ENCODE measurements at places on chromosomes 11 and 22.
A peak's percentile ranks its signal among the peaks of the same experiment; 100 is the strongest.

DNA sequence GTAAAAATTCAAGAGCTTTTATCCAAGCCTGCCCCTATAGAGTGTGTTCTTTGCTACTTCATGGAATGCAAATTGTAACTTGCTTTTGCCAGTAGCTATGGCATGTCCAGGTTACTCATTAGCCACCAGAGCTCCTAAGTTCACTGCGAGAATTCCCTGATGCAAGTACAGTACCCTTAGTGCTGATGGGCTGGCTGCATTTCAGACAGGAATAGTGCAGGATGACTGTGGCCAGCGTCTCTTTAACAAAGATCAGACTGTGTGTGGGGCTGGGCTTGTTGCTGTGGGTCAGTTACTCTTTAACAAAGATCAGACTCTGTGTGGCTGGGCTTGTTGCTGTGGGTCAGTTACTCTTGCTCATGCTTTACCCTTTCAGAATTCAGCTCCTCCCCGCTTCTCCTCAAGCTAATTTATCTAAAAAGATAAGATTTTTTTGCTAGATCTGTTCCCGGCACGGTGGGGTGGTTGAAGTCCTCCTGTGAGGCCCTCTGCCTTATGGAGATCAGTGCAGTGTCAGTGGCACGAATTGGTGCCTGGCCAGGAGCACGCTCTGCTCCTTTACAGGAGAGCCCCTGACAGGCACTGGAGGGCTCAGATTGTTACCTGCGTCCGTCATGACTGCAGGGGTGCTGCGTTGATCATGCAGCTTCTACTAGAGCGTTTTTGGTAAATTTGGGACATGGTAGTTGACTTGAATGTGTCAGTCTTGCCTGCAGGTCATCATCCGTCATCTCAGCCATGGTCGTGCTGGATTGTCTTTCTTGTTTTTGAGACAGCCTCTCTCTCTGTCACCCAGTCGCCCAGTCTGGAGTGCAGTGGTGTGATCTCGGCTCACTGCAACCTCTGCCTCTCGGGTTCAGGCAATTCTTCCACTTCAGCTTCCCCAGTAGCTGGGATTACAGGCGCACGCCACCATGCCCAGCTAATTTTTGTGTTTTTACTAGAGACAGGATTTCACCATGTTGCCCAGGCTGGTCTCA lies 27.0 kb downstream of the AP2A2 start:
- no peak for DNase-seq

GRCh38 chr11:64344787-64345186 lies 4.8 kb downstream of the CCDC88B start:
- DNase-seq: no peak

- no peak for DNase-seq
Observed at GRCh38 chr11:127074151-127074761, 73.7 kb upstream of the KIRREL3 start.

- DNase-seq: no peak
Observed at GRCh38 chr11:20489948-20490347, 102.4 kb downstream of the PRMT3 start.

GRCh38 chr11:65432686-65433582 lies 10.3 kb downstream of the NEAT1 start:
- peak; percentile 41 for DNase-seq

DNA sequence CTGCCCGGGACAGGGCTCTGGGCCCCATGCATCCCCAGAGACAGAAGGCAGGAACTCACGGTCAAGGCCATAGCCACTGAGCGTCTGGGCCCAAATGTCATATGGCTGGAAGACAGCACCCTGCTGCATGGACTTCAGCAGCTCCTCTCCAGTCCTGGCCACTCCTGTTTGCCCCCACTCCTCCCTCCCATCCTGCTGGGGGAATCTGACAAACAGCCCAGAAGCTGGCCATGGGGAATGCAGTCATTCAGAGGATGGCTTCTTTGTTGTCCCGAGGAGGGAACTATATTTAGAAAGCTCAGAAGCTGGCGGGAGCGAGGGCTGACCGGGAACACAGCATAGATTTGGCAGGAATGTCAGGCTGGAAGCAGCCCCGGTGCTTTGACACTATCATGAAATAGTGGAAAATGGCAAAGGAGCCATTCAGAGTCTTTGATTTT lies 35.0 kb downstream of the DKK3 start:
- DNase-seq: no peak

GRCh38 chr11:86800960-86801272 lies 574 bp downstream of the PRSS23 start:
- DNase-seq: no peak

DNA sequence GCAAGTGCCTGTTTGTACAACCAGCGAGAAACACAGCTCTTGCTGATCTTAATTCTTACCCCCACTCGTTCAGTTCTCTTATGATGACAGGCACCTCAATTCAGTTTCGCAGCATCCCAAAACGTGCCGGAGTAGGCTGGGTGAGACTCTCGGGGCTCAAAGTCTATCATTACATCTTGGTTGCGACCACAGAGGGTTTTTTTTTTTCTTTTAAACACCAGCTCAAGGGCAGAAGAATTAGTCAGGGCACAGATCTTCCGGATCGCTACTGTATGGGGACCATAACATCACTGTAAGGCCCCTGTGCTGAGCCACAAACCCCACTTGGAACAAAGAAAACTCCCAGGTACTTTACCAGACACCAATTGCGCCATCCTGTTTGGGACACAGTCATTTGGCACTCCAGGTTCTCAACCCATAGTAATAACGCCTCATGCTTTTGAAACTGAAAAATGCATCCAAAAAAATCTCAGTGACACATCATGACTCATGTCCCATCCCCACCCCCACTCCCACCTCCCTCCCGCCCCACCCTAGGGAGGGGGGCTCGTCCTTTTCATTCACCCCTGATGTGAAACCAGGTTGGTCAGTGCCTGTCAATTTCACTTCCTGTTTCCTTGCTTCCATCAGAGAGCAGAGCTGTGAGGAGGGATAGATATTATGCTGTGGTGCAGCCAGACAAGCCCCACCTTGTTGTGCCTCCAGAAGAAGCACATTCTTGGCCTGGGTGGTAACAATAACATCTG lies 41.0 kb upstream of the CD5 start:
- no peak for DNase-seq

GRCh38 chr22:22576244-22576988 lies 17.4 kb upstream of the PRAME start:
- peak; percentile 19 for DNase-seq

GRCh38 chr11:17864478-17864941 lies 129.9 kb downstream of the KCNC1 start:
- DNase-seq: no peak

- DNase-seq: no peak
Observed at GRCh38 chr11:16979703-16980622, 34.3 kb downstream of the PLEKHA7 start.

GRCh38 chr11:92311616-92312449 lies 87.2 kb downstream of the FAT3 start:
- DNase-seq: no peak

GRCh38 chr11:102109896-102110760 lies at the start of gene YAP1:
Gene YAP1 (plus strand): TSS chr11:102110447. CDS start chr11:102110849, 402 bp downstream.
- DNase-seq: peak; percentile 56

DNA sequence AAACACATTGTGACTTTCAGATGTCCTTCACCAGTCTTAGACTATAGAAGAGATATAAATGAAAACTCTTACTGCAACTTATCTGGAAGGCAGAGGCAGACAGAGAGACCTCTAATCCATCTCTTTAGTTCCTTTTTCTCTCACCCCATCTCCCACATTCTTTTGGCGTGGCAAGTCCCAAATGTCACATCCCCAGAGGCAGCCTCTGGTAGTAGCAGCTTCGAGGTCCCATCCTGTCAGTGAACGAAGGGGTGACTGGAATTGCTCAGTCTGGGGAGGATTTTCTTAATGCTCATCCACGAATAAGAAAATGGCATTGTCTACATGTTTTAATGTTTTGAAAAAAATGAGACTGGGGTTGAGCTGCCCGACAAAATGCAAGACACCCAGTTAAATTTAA lies 201.4 kb downstream of the GRIA4 start:
- DNase-seq: no peak

GRCh38 chr11:103920933-103921332 lies 115.5 kb upstream of the DDI1 start:
- no peak for DNase-seq

DNA sequence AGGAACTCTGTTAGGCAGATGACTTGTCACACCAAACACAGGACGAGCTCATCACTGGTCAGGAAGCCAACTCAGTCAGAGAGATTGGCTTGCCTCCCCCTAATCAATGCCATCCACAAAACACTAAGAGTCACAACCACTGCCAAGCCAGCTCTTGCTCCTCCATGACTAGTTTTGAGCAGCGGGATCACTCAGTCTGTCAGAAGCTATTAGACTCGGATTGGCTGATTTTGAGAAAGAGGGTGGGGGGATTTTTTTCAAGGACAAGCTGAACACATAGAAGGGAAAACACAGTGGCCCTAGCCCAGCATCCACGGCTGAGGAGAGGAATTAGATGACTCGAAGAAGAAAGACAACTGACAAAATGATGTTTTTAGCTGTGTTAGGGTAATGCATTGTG lies 55.9 kb downstream of the SEZ6L start:
- DNase-seq: no peak

DNA sequence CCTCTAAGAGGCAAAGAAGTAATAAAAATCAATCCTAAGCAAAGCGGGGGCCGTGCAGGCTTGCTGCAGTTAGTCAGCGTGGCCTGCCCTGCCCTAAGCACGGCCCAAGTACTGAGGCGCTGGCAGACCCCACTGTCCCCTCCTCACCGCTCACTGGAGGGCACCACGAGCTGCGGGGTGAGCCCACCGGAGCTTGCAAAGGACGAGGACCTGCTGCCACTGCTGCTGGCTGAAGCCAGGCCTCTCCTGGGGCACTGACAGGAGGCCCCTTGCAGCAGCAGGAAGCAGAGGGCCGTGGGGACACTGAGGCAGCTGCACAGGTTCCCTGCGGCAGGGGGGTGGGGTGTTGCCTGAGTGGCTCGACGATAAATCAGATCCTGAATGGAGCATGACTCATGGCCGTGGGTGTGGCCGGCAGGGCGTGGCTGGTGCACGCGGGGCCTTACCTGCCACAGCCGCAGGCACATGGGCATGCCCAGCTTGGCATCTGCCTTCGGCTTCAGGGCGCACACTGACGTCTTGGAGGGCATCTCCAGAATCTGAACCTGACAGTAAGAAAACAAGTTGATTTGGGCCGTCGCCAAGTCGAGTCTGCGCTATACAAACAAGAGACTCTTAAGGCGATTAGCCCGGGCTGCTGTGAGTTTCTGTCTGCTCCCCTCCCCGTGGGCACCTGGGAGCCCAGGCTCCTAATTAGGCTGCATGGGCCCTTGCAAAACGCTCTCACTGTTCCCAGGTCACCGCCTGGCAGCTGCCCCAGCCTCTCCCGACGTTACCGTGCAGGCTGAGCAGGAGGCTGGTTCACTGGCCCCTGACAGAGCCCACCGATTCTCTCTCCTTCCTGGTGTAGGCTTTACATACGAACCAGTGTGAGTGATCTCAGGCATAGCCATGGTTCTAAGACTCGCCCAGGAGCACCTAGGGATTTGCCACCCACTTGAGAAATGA lies 45.9 kb downstream of the TBX1 start:
- no peak for DNase-seq

DNA sequence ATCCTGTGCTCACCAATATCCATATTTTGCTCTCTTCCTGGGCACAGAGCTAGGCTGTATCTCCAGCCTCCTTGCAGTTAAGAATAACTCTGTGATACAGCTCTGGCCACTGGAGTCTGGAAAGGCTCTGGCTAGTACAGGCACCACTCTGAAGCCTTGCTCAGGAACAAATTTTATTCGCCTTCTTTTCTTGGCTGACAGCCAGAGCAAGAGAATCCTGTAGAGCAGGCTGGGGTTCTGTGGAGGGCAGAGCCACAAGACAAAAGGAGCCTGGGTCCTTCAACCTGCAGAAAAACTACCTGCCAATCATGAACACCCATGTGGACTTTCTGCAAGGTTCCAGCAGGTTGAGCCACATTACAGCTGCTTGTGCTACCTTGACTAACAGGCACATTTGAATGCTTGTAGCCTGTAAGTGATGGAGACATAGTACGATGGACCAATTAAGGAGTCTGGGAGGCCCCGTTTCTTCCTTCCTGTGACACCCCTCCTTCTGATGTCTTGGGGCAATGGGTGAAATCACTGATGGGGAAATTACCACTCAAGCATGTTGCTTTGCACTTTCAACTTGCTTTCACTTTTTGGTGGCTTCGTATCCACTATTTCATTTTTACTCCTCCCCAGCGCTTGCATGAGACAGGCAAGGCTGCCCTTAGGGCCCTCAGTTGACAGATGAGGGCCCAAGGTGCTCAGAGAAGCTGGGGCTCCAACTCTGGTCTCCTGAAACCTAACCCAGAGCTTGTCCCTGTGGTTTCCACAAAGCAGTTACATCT lies 267.2 kb upstream of the SYN3 start:
- DNase-seq: peak; percentile 44
